Anterior cingulate cortex (tissue), 58 donors: ENCODE measurements at places on chromosomes 3 and 15.

DNA sequence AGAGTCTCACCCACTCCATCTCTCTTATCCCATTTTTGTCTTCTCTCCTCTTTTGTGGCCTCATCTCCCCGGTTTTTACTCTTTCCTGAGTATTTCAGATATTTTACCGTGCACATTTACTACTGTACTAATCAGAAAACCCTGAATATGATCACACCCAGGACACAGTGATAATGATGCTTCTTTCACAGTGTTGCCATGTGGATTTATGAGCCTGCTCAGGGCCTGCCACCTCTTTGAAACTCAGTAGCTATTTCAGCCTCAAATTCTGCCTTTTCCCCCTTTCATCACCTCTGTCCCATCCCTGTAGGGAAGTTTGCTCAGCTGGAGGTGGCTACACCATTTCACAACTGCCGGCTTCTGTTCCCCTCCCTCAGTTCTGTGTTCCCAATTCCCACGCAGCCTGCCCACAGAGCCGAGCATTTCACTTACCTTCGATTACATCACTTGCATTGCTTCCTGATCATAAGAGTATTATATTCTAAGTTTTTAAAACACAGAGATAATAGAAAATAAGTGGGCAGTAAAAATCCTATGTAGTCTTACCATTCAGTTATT is 33.2 kb downstream of the ARNT2 start:
- no peak for DNase-seq

DNA sequence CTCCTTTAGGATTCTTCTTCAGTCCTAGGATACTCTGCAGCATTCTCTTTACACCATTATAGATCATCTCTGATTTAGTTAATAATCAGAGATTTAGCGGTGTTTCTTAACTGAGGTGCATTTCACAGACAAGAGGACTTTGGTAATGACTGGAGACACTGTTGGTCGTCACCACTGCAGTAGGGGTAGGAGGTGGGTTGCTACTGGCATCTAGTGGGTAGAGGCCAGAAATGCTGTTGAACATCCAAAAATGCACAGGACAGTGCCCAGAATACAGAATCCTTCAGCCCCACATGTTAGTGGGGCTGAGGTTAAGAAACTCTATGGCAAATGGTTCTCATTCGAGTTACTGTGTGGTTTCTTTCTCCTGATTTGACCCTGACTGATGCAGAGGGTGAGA is 80.4 kb upstream of the LMCD1 start:
- no peak for DNase-seq

DNA sequence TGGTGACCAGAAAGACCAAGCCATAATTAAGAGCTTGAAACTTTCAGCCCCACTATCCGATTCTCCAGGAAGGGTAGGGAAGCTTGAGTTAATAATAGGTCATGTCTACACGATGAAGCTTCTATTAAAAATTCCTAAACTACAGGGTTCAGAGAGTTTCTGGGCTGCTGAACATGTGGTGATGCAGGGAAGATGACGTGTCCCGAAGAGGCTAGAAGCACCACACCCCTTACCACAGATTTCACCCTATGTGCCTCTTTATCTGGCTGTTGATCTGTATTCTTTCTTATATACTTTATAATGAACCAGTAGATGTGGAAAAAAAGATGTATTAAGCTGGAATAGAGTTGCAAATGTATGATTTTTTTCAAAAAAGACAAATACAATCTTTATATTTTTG is 473.4 kb downstream of the NLGN1 start:
- no peak for DNase-seq

DNA sequence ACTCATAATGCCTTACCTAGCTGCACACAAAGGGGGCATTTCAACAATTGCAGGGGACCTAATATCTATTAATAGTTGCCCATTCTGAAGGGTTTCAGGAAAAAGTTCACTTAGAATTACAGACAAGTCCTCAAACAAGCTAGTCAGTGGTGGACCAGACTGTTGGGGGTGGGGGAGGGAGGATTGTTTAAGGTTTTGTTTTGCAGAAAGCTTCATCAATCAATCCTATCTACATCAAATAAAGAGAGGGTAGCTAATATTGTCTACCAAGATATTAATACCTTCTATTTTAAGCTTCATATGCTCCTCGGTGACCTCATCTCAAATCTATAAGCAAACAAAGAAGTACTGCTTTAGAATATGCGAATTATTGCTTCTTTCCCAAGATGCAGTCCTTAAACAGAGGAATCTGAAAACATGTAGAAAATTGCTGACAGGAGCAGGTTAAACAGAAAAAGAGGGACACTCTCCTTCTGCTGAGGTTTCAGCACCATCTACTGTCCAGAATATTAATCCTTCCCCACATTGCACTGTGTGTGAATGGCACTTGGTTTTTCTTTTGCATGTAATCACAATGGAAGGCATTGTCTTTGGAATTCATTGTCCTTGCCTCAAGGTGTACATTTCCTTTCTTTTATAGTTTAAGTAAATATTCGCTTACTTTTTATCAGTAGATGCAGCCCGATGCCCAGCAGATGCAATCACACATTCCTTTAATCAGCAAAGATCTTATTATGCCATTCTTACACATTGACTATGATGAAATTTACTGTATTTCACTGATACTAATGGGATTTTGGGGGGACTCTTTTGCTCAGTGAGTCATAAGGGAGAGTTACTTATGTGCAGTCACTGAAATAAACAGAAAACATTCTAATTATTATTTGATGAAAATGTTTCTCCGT is 94.7 kb downstream of the IL5RA start:
- no peak for DNase-seq

DNA sequence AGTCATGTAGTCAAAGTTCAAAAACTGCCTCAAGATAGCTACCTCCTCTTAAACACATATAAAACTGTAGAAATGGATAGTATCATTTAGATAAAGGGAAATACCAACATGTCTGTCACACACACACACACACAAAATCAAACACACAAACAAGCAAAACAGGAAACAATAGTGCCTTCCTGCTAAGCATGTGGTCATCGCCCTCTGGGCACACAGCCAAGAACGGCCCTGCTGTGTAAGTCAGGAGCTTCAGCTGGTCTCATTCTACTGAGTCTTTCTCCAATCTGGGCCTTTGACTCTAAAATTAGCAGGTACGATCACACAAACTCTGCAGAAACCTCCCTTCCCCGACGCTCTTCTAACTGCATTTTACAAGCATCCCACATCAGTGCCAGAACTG is 272.2 kb upstream of the CHRNA7 start:
- peak; percentile 61 for DNase-seq

GRCh38 chr3:111603679-111604078 is 8.5 kb upstream of the ZBED2 start:
- DNase-seq, result no peak
